NCI-H345 (cell line): ENCODE measurements at places on chromosomes 16 and 17.

DNA sequence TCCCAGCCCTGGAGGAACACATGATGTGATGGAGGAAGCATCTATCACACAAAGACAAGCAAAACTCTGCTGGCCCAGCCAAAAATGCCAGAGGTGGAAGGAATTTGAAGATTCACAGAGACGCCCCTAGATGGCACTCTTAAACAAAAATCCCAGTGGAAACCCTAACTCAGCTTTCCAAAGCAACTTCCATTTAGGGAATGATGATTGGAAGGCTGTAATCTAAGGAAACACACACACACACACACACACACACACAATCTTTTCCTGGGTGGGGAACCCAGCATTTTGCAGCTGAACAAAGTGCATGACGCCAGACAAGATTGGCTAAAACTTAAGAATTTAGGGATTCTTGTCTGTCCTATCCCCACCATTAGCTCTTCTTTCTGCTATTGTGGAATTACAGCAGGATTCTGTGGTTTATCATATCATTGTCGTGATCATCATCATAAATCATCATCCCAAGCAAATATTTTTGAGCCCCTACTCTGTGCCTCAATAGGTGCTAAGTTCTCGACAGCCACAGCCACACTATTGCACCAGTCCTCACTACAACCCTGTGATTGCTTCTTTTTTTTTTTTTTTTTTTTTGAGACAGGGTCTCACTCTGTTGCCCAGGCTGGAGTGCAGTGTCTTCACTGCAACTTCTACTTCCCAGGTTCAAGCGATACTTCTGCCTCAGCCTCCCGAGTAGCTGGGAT, 1.6 kb upstream of the LDAF1 start:
- DNase-seq: peak; percentile 63

DNA sequence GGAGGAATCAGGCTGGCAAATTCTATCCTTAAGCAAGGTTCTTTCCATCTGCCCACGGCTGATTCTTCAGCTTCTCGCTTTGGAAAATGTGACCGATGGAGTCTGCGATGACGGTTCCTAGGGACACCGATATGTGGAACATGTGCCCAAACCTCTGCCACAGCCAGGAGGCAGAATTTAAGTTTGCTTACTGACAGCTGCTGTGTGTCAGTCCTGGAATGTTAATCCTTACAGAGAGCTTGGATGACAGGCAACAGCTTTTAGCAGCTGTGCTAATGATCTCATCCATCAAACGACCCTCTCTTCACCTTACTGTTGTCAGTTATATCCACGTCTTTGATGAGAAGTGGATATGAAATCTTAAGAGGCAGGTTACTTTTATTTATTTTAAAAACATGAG, 11.4 kb upstream of the MYH13 start:
- DNase-seq: no peak

GRCh38 chr16:84699147-84699711, 571 bp upstream of the USP10 start:
- peak; percentile 34 for DNase-seq

- no peak for DNase-seq
These were observed 5.0 kb upstream of the PRSS54 start for GRCh38 chr16:58299757-58300349.
